ENCODE measurements at places on chromosomes 7 and 10. TPM values are rescaled to one million over a fixed set of nuclear protein-coding genes. Genes with fewer than 3 reads are reported as not detected.

Gene PYROXD2
- 8.8 TPM for total RNA-seq

- no peak for DNase-seq
Observed at GRCh38 chr10:117830787-117831212, 215.9 kb downstream of the RAB11FIP2 start.

- no peak for DNase-seq
Observed at GRCh38 chr7:111841596-111842205, 279.4 kb upstream of the IMMP2L start.

GRCh38 chr10:118851062-118852035 is 96.6 kb upstream of the CACUL1 start:
- DNase-seq = no peak

- peak; percentile 76 for DNase-seq
Observed at GRCh38 chr10:10796774-10797415, 220.8 kb upstream of the CELF2 start.

Data from muscle of leg (tissue), 16 donors.